Stimulated activated CD8-positive, alpha-beta memory T cell treated with anti-CD3 and anti-CD28 coated beads, Interleukin-15, amount 100 ng/mL, for 4 hours (primary cell): ENCODE measurements at places on chromosomes 16 and 17.

DNA sequence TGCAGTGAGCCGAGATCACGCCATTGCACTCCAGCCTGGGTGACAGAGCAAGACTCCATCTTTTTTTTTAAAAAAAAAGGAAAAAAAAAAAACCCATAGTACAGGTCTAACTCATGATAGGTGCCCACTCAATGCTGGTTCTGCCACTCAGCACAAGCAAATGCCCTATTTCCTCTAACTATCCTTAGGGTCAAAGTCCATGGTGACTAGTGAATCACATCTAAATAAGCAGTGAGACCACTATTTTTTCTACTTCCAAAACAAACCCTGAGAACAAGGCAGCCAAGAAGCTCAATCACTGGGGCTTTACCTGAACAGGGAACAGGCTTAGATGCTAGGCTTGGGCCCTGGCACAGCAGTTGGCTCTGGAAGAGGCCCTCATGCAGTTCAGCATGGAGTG, 3.4 kb downstream of the BLTP2 start:
- DNase-seq: no peak

DNA sequence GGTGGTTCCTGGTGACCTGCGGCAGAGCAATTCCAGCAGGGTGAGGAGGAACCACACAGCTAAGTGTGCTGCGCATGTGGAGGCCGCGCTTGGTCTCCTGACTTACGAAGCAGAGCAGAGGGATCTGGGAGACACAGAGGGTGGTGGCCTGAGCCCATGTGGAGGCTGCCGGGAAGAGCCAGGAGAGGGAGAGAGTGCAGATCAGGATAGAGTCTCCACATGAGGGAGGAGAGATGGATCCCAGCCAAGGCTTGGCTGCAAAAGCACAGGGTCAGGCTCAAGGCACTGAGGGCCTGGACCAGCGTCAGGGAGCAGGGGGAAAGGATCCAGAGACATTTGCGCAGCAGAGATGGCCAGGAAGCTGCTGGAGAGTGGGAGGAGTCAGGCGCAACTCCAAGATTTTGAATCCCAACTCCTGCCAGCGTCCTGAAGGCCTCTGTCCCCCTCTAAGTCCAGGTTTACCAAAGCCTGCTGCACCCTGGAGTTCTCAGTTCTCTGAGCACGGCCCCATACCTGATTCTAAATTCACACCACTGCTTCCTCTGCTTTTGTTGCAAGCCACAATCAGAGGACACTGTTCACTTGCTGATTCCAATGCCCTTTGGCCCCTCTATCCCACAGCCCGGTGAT, 11.3 kb upstream of the MLLT6 start:
- DNase-seq: no peak

DNA sequence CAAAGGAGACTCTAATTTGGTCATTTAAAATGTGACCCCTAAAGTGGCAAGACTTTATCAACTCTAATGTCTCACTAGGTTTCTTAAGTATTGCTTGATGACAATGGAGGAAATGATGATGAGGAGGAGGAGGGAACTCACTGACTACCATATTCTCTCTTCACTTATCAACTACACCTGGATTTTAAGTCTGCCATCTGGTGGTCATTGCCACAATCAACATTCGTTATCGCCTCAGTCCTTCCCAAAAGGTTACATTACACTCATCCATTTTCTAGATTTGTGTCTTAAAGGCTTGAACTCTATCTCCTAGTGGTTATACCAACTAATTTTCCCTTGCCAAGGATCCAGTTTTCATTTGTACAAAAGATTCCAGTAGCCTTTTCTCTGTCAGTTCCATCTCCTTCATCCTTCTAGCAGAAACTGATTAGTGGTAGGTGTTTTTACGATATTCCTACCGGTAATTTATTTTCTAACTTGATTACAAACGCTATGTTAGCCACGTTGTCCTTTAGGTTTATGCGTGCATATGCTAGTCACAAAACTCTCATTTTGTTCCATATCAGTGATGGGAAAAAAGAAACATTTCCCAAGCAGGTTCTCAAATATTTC, 114.6 kb upstream of the NOG start:
- DNase-seq: no peak

DNA sequence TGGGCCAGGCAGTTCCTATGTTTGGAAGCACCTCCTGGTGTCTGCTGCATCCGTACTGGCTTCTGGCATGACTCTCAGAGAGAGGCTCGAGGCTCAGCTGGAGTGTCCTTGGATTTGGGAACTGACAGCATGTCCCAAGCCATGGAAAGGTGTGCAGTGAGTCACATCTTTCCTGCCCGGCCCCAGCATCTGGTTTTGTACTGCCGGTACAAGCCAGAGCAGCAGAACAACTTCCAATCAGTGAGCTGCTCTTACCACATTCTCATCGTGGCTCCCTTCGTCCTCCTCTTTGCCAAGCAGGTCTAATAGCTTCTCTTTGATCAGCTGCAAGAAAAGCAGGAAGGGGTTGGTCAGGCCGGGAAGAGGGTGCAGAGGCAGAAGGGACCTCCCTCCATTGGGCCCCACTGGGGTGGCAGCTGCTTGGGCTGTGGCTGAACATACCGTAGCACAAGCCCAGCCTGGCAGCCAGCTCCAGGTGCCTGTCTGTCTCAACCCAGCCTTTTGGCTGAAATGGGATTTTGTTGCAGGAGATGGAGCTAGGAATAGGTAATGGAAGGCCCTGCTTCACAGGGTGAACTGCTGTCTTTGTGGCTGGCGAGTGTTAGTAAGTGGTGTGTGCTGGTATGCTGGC, 24.2 kb downstream of the SPACA3 start:
- DNase-seq: no peak

DNA sequence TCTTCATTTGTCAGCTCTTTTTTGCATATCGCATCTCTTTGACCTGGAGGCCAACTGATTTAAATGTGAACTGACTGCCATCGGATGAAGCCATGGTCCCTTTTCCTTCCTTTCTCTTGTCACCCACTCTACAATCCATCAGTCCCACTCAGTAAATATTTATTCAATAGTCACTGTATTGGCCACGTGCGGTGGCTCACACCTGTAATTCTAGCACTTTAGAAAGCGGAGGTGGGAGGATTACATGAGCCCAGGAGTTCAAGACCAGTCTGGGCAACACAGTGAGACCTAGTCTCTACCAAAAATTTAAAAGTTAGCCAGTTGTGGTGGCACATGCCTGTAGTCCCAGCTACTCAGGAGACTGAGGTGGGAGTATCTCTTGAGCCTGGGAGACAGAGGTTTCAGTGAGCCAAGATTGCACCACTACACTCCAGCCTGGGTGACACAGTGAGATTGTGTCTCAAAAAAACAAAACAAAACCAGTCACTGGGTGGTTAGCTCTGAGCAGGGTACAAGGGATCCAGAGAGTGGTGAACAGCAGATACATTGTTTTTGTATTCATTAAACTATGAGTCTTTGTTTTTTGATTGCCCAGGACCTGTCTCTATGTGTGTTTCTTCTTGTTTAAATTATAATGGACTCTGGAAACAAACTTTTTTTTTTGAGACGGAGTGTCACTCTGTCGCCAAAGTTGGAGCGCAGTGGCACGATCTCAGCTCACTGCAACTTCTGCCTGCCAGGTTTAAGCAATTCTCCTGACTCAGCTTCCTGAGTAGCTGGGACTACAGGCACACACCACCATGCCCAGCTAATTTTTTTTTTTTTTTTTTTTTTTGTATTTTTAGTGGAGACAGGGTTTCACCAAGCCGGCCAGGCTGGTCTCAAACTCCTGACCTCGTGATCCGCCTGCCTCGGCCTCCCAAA, 6.9 kb downstream of the PHAF1 start:
- DNase-seq: no peak

- no peak for DNase-seq
These were observed 96.7 kb downstream of the GNAO1 start for GRCh38 chr16:56288019-56288418.

- DNase-seq: no peak
These were observed 586 bp downstream of the GLYR1 start for GRCh38 chr16:4846503-4846900.

GRCh38 chr16:14024283-14024682, 46.8 kb upstream of the MRTFB start:
- no peak for DNase-seq

DNA sequence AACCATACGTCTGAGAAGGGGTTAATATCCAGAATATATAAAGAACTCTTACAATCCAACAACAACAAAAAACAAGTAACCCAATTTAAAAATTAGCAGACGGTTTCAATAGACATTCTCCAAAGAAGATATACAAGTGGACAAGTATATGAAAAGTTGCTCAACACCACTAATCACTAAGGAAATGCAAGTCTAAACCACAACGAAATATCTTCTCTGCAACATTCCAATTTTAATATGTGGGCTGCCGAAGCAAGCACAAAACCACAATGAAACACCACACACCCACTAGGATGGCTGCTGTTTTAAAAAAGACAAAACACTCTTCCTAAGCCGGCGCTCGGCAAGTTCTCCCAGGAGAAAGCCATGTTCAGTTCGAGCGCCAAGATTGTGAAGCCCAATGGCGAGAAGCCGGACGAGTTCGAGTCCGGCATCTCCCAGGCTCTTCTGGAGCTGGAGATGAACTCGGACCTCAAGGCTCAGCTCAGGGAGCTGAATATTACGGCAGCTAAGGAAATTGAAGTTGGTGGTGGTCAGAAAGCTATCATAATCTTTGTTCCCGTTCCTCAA, 5.9 kb upstream of the SLC13A2 start:
- no peak for DNase-seq
